Activated CD8-positive, alpha-beta memory T cell treated with anti-CD3 and anti-CD28 coated beads, Interleukin-2, amount 50 U/mL, for 48 hours (primary cell): ENCODE measurements at places on chromosomes 7 and 10.

DNA sequence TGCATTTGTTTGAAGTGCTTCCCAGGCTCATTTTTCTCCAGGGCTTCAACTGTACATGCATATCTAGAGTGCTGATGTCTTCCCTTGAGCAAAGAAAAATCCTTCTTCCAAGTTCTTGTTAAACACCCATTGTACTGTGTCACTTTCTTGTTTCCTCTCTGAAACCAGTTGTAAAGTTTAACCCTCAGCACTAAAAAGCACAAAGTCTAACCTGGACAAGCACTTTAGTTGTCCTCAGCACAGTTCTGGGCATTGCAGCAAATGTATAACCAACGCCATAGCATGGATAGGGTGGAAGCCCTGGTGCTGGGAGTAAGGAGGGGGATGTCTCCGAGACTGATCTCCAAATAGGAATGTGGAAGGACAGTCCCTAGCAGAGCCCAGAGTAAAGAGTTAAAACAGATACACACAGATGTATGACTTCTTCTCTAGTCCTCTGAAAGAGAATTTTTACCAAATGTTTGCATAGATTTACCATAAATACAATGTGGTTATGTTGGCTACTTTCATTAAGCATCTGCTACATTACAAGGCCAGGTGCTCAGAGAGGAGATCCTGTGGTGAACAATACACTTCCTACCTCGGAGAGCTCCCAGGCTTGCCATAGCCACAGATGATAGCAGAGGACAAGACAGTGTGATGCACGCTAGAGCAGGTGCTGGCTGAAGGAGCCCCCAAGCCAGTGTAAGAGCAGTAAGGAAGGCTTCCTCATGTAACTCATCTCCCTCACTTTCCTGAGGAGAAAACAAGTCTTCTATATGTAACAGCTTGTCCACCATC is 57.0 kb downstream of the DNAJC12 start:
- DNase-seq = no peak

GRCh38 chr10:6722616-6723004 is 142.5 kb upstream of the PRKCQ start:
- DNase-seq = no peak

DNA sequence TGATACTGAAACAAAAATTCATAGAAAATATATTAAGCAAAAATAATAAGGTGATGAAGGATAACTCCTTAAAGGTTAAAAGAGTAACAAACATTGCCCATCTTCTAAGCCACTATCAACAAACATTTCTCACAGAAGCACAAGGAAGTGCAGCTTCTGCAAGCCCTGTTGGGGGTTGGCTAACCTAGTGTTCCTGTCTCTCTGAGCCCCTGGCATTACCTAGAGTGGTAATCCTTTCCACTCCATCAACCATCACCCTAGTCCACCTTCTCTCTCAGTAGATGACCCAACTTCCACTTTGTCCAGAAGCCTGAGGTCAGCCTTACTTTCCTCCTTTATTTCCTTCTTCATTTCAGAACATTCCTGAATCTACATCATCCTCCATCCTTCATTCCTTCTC is 59.7 kb downstream of the HIPK2 start:
- no peak for DNase-seq

DNA sequence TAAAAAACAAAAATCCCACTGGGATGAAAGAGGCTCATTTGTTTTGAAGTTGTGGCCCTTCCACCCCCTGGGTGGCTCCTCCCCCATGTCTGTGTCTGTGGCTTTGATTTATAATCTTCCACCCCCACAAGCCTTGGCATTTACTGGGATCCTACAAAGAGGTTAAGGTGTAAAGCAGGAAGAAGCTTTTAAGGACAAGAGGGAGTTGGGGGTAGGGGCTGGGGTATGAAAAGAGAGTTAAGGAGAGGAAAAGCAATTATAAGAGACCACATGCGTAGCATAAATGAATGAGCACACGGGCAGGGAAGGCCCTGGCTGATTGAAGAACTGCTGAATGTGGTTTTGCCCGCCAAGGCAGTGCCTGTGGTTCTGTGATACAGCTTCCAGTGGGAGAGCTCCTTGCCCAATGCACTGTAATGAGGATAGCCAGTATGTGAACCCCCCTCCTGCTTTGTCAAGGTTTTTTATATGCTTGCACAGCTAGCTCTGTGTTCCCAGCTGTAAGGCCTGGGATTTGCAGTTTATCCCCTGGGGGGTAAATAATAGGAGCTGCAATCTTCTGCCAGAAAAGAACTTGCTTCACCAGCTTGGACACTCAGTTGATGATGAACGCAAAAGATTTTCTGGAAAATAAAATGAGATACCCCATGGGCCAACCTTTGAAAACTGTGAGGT is 34.7 kb upstream of the KMT2E start:
- DNase-seq = no peak

DNA sequence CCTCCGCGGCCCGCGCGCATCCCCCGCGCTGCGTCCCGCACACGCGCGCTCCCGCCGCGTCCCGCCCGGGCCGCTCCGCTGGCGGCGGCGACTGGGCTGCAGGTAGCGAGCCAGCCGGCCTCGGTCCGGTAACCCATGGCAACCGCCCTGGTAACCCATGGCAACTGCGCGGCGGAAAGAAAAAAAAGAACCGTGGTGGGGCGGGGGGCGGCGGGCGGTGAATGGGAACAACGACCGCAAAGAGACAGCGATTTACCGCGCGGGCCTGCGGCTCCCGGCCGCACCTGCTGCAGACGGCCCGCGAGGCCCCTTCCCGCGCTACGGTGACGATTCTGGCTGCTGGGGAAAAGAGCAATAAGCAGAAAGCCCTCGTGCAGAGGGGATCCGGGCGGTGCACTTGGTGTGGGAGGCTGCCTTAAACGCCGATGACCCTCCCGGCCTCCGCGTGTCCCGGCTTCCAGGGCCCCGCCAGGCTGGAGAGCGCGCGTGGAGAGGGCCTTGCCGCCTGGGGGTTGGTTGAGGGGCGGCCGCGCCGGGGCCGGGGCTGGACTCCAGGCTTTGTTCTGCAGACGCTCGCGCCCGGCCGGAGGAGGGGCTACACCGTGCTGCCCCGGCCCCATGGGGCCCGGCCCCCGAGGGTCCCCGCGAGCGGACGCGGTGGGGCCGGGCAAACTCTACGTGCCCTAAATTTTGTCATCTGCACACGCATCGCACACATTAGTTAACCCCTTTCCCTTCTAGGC is 84.7 kb downstream of the SNX10 start:
- peak; percentile 74 for DNase-seq

GRCh38 chr7:50217821-50218281 is 86.7 kb upstream of the IKZF1 start:
- no peak for DNase-seq

- DNase-seq = no peak
These were observed 171.5 kb downstream of the DIP2C start for GRCh38 chr10:517872-518475.

GRCh38 chr10:63711867-63712716 is 190.9 kb downstream of the REEP3 start:
- DNase-seq = no peak

GRCh38 chr10:109264004-109264403 is 659.3 kb downstream of the XPNPEP1 start:
- no peak for DNase-seq

DNA sequence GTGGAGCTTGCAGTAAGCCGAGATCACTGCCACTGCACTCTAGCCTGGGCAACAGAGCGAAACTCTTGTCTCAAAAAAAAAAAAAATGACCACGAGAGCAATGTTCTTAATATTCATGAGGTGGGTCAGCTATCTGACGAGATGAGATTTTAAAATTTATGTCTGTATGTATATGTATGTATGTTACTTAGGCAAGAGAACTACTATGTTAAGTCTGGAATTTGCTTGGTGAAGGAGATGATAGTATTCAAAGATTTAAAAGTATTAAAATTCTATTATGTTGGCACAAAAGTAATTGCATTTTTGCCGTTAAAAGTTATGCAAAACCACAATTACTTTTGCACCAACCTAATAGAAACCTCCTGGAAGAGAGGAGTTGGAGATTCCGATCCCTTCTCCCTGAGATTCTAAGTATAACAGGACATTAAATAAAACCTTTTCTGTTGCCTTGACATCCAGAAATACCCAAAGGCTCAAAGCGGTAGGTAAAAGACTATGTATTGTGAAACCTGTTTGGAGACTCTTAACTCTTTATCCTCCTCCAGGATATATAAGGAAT is 114.3 kb upstream of the TNS3 start:
- DNase-seq = no peak

- DNase-seq = no peak
These were observed 87.0 kb downstream of the ALOX5 start for GRCh38 chr10:45461034-45461433.

- DNase-seq = no peak
These were observed 135.0 kb downstream of the SEMA3C start for GRCh38 chr7:80783678-80784327.

- peak; percentile 78 for DNase-seq
These were observed 33.9 kb downstream of the CACUL1 start for GRCh38 chr10:118720685-118721538.

- DNase-seq = no peak
These were observed 631.5 kb upstream of the NRP1 start for GRCh38 chr10:33965795-33966581.

DNA sequence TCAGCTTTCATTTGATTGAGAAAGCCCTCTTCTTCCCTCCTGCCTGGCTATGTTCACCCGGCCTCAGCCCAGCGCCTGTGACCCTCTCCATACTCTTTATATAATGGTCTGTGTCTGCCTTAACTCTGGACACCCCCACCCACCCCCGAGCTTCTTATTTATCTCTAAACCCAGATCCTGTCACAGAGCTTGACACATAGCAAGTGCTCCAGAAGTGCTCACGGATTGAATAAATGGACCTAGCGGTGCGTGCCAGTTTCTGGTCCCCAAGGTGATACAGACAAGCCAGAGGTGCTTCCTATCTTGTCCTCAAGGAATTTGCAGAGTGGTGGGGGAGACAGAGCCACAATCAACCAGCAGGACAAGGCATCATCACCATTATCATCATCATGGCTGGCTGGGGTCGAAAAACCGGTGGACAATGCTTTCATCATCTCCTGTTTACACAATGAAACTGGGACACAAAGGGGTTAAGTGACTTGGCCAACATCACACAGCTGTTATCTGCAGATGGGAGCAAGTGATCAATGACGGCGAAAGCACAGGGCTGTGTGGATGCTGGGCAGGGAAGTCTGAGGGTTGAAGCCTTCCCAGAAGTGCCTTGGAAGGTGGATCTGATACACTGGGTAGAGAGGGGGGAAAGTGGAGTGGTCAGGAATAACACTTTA is 2.2 kb upstream of the LOXL4 start:
- peak; percentile 40 for DNase-seq

- no peak for DNase-seq
These were observed 12.7 kb upstream of the AKR1B10 start for GRCh38 chr7:134514663-134515062.

DNA sequence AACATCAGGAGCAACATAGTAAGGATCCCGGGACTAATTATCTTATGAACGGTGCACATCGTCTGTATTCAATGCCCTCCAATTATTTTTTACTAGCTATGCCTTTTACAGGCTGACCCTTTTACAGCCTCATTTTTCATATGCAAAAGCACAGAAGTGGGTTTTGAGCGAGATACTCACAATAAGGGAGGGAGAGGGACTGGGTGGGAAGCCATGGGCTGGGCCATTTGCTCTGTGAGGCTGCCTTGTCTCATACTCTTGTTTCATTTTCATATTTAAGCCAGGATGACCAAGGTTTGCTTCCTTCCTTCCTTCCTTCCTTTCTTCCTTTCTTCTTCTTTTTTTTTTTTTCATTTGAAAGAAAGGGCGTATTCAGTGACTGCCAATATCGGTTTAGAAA is 259.3 kb downstream of the TRIL start:
- no peak for DNase-seq

DNA sequence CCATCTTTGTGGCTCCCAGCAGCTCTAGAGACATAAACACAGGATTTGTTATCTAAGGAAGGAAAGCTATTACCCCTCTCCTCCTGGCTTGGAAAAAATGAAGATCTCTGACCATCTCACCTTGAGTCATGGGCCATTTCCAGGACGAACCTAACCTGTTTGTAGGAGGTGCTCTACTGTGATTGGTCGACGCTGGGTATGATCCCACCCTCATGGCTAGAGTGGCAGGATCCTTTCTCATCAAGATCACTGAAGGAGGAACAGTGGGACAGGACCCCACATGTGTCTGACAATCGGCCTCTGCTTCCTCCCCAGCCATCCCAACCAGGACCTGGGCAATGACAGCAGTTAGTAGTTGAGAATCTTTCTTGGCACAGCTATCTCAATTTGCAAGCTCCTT is 144.1 kb downstream of the EMX2 start:
- no peak for DNase-seq

- no peak for DNase-seq
These were observed 119.5 kb upstream of the CAV2 start for GRCh38 chr7:116380025-116380424.

DNA sequence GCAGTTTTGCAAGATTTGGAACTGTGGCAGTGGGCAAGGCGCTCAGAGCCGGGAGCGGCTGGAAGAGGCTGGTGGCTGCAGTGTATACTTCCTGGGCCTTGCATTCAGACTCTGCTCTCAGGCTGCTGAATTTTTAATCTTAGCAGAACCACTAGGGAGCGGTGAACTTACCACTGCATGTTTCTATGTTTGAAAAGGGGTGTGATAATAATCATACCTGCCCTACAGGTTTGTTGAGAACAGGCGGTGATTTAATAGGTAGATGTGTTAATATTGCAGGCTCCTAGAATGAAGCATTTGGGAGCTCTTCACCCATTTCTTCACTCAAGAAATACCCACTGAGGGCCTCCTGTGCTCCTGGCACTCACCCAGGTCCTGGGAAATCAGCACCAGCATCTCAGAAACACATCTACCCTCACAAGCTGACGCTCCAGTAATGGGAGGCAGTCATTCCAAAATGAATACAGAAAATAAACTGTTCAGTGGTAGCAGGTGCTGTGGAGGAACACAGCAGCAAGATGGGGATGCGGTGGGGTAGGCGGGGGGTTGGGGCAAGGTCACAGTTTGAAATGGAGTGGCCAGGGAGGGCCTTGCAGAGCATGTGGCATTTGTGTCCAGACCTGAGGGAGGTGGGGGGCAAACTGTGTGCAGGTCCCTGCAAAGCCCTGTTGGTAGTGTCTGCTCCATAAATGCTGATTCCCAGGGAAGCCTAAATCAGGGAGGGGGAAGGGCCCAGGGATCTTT is 41.0 kb downstream of the VWA2 start:
- no peak for DNase-seq

DNA sequence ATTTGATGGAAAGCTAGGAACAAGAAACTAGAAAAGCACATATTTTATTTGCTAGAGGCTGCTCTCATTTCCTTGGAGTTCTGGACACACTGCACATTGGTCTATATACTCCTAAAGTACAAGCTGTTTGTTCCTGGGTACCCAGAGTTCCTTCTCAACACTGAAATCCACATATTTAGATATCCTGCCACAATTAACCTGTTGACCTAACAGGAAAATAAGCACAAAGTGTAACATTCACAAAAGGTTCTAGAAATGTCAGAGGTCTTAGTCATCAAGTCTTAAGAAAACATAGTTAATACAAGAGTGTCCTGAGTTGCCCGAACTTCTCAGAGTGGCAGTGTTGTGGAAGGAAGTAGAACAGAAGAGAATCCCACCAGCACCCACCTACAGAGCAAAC is 115.6 kb downstream of the ELMO1 start:
- DNase-seq = no peak

- DNase-seq = no peak
These were observed 183.7 kb downstream of the RPS24 start for GRCh38 chr10:78217336-78217735.

GRCh38 chr10:72081772-72082590 is 6.4 kb downstream of the SPOCK2 start:
- DNase-seq = no peak
